Stimulated activated naive CD4-positive, alpha-beta T cell (primary cell): ENCODE measurements at places on chromosomes 5 and 9.

DNA sequence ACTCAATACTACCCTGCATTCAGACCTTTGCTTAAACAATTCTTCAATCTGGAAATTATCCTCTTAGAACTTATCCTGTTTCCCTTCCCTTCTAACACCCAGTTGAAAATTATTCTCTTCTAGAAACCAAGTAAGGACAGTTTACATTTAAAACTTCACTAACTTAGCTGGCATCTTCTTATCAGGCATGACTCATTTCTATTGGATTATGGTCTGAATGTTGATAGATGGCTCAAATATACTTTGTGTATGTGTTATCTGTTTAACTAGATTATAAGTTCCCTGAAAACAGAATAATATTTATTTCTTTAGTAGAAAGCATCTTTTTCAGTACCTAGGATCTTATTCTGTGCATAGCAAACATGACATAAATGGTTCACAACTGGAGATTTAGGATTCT is 161.9 kb downstream of the PPP2R2B start:
- DNase-seq, result no peak

DNA sequence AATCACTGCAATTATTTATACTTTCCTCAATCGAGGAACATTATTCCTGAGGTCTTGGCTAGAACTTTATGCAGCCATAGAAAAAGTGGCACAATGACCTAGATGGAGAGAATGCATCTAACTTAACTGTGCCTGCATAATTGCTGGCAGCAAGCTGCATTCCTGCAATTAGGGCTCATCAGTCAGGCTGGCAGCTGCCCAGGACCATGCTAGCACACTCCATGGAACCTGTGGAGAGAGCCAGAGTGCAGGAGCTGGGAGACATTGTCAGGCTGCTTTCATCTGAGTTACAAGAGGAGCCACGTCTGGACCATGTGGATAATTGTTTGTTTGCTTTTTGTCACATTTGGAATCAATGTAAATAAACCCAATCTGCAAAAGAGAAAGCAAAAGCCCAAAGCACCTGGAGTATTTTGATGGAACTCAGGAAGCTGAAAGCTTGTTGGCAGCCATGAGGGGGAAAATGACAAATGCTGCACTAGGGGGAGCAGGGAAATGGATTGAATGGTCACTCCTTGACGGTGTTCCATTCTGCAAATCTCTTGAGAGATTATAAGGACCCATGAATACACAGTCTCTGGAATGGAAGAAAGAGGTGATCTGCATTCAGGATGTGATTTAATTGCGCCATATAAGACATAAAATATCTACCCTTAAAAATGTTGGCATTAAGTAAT is 839.9 kb downstream of the MAT2B start:
- no peak for DNase-seq

GRCh38 chr5:5335700-5336264 is 86.7 kb upstream of the ICE1 start:
- no peak for DNase-seq

DNA sequence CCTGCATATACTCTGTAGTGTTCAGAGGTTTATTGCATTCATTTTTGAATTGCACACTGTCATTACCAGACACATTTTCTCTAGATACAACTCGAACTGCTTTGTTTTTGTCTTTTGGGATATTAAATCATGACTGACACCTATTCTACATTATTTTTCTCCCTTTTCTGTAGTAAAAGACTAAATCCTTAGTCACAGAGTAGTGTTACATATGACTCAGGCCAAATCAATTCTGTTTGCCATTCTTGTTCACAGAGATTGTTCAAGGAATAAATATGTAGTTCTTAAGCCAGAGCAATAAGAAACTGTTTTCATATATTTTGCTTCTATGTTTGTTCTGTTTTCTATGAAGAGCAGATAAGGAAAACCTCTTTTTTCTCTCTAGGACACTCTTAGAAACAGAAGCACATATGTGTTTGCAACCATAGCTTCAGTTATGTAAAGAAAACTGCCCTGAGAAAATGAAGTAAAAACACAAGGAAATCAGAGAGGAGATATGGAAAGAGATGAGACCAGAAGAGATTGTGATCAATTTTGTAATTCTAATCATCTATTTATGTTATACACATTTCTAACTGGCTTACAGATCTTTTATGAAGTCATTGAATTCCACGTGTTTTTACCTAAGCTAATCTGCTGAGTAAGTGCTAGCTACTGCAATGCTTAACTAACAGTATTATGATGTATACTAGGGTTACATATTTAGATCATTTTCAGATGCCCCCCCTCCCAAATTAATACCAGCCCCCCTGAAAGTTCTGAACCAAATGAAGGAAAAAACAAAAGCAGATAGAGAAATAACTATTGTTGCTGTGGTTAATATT is 1995.6 kb upstream of the CDH6 start:
- no peak for DNase-seq

- DNase-seq, result no peak
These were observed 3.2 kb upstream of the TMEM268 start for GRCh38 chr9:114607671-114608524.

GRCh38 chr9:36945999-36946398 is 88.1 kb downstream of the PAX5 start:
- no peak for DNase-seq

DNA sequence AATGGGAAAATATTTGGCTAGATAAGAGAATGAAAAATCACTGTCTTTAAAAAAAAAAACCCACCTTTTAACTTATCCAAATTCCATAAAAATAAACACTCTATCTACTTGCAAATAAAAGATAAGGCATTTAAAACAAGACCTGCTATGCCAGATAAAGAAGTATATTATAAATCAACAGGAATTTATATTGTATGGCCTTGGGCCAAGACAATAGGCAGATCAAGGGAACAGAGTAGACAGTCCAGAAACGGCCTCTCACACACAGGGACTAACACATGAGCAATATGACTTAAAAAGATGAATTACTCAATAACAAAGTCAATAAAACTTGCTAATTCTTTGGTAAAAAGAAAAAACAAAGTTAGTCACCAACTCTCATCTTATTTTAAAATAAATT is 34.7 kb upstream of the ICE1 start:
- no peak for DNase-seq

DNA sequence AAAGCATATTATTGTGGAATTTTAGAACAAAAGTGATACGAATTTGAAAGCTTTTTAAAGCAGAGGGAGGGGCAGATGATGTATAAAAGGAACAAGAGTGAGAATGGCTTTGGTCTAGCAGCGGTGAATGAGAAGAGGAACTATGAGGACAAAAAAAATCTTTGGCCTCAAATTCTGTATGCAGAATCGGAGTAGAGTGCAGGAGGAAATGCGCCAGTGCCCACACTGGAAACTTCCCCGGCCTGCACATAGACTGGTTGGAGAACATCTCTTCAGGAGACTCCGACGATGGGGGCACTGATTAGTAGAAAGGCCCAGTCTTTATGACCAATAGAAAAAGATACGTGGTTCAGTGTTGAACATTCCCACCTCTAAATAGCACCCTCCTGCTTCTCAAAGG is 51.3 kb downstream of the SLC46A2 start:
- DNase-seq, result no peak

- no peak for DNase-seq
These were observed 6.9 kb downstream of the GAPVD1 start for GRCh38 chr9:125268394-125269013.

- no peak for DNase-seq
These were observed 18.9 kb downstream of the FAM78A start for GRCh38 chr9:131257266-131258025.

- no peak for DNase-seq
These were observed 232.6 kb downstream of the EPB41L4A start for GRCh38 chr5:112186401-112186990.

DNA sequence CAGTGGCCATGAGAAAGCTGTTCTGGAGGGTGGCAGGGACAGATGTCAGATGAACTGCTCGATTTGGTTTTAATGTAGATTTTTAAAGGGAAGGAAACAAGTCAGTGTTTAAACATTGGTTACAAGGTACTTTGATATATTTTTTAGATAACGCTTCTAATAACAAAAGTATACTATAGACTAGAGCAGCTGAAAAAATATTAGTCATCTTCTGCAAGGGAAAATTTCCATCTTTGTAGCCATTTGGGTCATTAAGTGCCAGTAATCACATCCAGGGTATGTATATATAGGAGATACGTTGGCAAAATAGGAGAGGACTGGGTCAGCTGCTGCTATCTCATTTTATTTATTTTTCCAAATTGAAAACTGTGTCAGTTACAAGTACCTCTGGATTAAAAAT is 69.0 kb downstream of the SV2C start:
- DNase-seq, result no peak

- no peak for DNase-seq
These were observed 26.3 kb upstream of the FAM120AOS start for GRCh38 chr9:93479726-93480125.

DNA sequence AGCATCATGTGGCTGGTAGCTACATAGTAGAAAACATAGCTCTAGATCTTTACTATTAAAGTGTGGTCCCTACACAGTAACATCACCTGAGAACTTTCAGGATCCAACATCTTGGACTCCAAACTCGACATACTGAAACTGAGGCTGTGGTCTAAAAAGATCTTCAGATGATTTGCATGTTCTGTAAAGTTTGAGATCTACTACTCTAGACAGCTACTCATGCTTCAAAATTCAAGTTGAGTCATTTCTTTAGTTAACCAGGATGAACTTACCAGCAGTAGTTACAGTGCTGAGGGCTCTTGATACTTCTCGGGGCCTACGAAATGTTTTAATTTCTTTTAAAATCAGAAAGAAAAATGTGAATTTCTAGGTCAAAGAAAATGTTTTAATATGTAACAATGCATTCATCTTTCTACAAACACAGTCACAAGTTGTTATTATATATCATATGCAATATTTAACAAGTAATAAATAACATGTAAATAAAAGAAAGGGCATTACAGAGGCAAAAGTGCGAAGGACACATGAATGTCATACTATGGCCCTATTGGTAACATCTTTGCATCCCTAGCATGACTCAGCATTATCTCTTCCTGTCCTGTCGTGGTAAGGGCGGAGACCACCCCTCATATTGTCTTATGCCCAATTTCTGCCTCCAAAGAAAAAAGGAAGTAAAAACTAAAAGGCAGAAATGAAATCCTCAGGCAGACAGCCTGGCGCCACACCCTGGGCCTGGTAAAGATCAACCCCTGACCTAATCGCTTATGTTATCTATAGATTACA is 563.9 kb upstream of the TLE4 start:
- no peak for DNase-seq

GRCh38 chr5:64518793-64519192 is 13.0 kb downstream of the RGS7BP start:
- no peak for DNase-seq

- no peak for DNase-seq
These were observed 742.0 kb upstream of the RGMB start for GRCh38 chr5:98031496-98031895.

DNA sequence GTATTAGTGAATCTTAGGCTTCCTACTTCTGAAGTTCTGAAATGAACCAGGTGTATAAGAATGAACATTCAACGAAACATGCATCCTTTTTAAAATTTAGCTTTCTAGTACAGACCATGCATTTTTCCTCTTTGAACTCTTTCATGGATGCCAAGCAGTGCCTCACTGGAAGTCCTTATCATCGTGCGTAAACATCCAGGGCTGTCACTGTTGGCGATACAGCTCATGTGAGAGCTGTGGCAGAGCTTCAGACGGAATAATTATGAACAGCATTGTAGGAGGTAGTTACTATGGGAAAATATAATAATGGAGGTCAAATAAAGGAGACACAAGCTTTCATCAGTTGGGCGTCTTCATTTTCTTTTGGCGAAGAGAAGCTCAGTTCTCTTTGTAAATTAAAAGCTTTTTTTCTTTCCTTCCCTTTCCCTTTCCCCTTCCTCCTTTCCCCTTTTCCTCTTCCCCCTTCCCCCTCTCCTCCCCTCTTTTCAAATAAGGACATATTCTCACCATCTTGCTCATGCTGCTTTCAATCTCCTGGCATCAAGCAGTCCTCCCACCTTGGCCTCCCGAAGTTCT is 167.3 kb downstream of the KDM4C start:
- DNase-seq, result no peak

GRCh38 chr5:3317051-3317795 is 278.4 kb upstream of the IRX1 start:
- no peak for DNase-seq

DNA sequence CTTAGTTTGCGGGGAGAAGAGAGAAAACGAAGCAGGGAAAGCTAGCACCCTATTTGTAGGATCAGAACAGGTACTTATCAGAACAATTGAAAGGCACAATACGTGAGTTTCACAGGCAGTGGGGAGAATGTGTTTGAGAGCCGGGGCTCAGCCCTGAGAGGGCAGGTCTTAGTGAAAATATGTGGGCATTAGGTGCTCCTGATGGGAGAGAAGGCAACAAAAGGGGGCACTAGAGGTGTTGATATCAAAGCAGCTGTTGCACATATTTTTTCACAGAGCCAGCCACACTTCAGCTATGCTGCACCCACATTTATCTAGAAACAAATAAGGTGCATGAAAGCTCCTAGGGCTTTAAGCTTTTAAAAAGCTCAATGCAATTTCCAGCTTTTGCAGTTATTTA is 99.7 kb upstream of the MAN2A1 start:
- DNase-seq, result no peak

DNA sequence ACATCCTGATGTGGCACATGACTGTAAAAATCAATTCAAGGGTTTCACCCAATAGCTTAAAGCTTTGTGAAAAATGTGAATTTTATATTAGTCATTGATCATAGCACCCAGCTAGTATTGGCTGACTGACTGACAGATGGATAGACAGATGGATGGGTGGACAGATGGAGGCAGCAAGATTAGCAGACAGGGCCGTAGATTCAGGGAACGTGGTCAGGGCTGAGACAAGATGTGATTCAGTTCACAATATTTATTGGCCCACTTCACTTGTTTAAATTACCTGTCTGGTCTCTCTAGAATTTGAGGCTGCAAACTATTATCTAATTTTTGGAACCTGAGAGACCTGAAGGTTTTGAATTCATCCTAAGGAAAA is 12.0 kb upstream of the PCSK5 start:
- DNase-seq, result no peak

DNA sequence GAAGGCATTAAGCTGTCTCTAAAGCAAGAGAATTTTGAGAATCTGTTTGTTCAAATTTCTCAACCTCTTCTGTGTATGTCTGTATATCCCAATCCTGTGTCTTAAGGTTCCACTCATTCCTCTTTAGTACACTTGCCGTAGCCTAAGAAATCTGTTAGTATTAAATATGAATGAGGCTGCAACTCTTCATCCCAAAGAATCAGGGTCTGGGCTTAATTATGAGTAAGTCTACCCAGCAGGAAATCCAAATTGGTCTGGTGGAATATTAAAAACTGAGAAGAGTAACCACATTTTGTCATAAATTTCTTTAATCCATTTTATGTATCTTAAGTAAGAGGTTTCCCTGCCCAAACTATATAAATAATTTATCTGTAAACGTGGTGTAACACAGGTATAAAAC is 1171.2 kb downstream of the CDH12 start:
- no peak for DNase-seq

- DNase-seq, result no peak
These were observed 268.1 kb downstream of the NSG2 start for GRCh38 chr5:174313615-174314014.

DNA sequence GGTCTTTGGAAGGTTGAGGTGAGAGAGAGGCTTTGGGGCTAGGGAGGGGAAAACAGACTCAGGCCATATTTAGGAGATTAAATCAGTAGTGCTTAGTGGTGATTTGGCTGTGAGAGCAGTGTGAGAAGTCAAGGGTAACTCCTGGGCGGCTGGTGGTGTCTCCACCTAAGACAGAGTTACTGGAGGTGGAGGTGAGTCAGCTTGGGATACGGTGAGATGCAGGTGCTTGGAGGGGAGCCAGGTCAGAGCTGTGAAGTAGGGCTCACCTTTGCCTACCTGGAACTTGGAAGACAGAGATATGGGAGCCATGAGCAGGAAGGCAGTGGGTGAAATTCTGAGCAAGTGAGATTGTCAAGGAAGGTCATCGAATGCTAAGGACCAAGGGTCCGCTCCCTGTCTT is 24.5 kb downstream of the RGS3 start:
- DNase-seq, result no peak
